Stimulated activated CD8-positive, alpha-beta memory T cell treated with anti-CD3 and anti-CD28 coated beads, Interleukin-15, amount 100 ng/mL, for 24 hours (primary cell): ENCODE measurements at places on chromosomes 1 and 21.

DNA sequence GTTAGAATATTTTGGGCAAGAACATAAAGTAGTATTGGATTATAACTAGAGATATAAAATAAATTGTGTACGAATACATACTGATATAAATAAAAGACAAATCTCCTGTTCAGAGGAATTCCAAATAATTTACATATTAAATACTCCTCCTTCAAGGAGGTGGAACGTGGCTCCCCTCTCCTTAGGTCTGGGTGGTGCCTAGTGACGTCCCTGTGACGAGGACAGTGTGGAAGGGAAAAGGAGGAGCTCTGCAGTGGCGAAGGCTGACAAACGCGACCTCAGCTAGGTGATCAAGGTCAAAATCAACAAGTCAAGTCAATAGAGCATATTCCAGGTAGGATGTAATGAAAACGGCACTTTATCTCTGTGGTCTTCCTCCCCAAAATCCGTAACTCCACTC, 310.0 kb downstream of the SMYD3 start:
- DNase-seq, result no peak

DNA sequence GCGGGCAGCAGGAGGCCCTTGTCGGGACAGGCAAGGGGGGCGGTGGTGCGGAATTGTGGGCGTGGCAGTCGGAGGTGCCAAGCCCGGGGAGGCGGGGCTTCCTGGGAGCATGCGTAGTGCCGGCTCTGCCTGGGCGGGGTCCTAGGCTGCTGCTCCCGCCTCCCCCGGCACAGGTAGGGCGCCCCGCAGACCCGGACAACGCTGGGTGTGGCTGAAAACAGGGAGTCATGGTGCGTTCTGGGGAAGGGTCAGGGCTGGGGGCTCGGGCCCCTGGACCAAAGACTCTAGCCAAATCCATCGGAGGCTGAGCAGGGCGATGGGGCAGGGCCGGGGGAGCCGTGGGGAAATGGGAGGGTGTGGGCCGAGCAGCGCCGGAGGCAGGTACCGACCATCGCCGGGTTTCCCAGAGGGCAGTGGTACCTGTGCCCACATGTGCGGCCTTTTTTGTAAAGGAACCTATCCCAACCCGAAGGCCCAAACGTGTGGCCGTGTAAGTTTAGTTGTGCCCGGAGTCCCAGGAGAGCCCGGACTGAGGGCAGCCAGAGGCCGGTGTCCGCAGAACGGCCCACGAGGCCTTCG, 231.9 kb downstream of the SDCCAG8 start:
- DNase-seq, result no peak

- DNase-seq, result no peak
These were observed 106.6 kb downstream of the OMA1 start for GRCh38 chr1:58439946-58440345.

- DNase-seq, result no peak
These were observed 111.1 kb upstream of the COL6A1 start for GRCh38 chr21:45870421-45870820.

DNA sequence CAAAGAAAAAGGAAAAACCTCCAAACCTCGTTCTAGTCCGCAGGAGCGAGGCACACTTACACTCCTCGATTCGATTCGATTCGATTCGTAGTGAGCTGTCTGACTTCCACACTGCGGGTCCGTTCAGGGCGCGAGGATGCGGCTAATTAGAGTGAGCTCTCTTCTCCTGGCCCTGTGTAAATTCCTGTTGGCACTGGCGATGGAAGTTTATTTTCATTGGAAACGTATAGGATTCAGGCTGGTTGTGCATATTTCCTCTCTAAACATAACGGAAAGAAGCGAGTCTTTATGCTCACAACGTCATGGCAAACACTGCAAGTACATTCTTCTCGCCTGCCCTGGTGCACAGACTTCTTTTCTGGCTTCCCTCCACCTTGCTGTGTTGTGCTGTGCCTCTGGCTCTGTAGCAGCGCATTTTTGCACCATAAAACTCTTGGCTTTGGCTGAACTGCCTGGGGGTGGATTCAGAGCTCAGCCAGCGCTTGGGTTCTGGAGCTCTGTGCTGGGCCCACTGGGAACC, 2.7 kb downstream of the HUNK start:
- DNase-seq, result no peak
